Vein endothelial cell (primary cell): ENCODE measurements at places on chromosomes 12 and 14. TPM values are rescaled to one million over a fixed set of nuclear protein-coding genes. Genes with fewer than 3 reads are reported as not detected.

The HSP90AA1 gene
- total RNA-seq = 281 and 385 TPM in 2 replicates

The CEBPE gene
- total RNA-seq = not detected in 2 replicates

The TBX5 gene
- not detected in 2 replicates for total RNA-seq

The KRT74 gene
- total RNA-seq = not detected in 2 replicates
